ENCODE measurements at places on chromosomes 12 and 14.

DNA sequence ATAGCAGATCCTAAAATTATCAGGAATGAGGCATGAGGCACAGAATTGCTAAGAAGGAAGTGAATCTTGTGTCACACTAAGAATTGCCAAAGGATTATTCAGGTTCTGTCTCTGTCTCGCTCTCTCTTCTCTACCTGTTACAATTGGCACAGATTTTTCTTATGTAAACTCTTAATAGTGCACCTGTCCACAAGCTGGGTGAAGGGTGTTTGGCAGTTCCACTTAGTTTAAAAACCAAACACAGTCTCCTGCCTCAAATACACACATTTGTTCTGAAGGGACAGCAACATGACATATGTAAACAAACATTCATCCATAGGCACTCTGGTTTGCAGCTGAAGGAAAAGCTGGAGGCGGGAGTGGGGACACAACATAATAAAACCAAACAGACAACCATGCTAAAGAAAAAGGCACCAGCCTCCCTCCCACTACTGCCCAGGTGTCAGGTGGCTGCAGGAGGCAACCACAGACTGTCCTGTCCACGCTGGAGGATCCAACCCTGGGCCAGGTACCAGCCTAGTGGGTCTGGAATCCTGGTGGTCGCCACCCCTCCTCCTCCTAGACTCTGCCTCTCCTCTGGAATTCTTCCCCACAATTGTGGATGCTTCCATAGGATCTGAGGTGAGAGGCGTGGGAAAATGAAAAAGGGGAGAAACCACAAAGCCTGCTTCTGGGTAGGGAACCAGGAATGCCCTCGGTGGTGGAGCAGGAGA is 81.2 kb downstream of the TMEM260 start:
- DNase-seq = no peak

DNA sequence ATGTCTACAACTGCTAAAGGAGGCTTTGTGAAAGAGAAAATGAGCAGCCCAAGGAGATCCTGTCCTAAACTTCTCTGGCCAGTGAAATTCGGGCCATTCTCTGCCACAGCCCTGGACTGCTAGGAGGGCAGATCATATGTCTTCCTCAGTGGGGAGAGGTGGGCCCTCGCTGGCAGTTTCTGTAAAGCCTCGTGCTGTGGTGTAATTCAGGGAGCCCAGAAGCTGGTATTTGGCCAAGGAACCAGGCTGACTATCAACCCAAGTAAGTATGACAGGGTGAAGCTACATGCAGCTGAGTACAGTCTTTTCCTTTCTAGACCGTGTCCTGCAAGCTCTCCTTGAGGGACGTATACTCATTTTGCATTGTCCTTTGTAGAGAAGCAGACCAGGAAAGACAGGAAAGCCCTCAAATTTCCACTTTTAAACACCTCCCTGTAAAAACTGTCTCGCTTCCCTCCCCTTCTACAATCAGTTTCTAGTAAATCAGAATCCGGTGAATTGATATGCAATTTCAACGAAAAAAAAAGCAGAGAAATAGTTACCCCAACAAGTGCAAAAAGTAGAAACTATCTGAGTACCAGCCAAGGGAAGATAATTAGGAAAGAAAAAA is 106.8 kb downstream of the DAD1 start:
- no peak for DNase-seq

- DNase-seq = no peak
Observed at GRCh38 chr12:38149395-38150073, 167.0 kb upstream of the ALG10B start.

GRCh38 chr14:100072783-100073346 is 7.6 kb downstream of the EVL start:
- no peak for DNase-seq

- DNase-seq = no peak
Observed at GRCh38 chr12:68350753-68351152, 18.6 kb upstream of the MDM1 start.
